ENCODE measurements at places on chromosomes 7 and 10. TPM values are rescaled to one million over a fixed set of nuclear protein-coding genes. Genes with fewer than 3 reads are reported as not detected.

Gene TRA2A
- total RNA-seq, result 33.5 TPM

Gene ZNF736
- 6.9 TPM for total RNA-seq

Gene ATG9B
- total RNA-seq, result 0.46 TPM

Gene SPAG6
- total RNA-seq, result not detected

GRCh38 chr7:98651760-98652159, 34.7 kb downstream of the NPTX2 start:
- no peak for DNase-seq

DNA sequence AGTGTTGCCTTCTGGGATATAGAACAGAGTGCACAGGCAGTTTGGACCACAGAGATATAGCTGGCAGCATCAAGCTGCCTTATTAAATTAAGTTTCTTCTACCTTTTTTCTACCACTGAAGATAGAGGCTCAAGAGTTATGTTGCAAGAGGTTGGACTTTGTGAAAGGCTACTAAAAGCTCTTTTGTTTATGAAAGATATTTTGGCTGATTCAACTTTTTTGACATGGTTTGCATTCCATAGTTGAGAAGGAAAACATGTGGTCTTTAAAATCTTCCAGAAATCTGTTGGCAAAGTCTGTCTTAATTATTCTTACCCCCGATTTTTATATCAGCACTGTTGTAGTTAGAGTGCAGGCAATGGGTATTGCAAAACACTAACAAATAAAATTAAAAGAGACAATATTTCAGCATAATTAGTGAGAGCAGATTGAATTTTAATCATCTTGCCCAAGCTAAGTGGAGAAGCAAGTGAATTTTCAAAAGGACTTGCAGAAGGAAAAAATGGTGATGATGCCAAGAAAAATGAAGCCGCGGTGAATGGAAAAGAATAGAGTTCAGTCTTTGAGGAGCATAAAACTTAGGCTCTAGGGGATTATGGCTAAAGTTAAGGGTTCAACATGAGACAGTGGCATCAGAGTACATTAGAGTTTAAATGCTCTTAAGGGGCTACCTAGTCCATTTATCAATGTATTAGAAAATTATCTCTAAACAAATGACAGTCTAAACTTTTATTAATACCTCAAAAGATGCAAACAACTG, 450.9 kb upstream of the CNTNAP2 start:
- DNase-seq, result no peak

- no peak for DNase-seq
Measured at GRCh38 chr7:2478399-2478785, 2.2 kb upstream of the GRIFIN start.

GRCh38 chr7:141356161-141356560, 195.0 kb upstream of the AGK start:
- no peak for DNase-seq

GRCh38 chr10:36188080-36188453, 546.0 kb upstream of the FZD8 start:
- DNase-seq, result no peak

DNA sequence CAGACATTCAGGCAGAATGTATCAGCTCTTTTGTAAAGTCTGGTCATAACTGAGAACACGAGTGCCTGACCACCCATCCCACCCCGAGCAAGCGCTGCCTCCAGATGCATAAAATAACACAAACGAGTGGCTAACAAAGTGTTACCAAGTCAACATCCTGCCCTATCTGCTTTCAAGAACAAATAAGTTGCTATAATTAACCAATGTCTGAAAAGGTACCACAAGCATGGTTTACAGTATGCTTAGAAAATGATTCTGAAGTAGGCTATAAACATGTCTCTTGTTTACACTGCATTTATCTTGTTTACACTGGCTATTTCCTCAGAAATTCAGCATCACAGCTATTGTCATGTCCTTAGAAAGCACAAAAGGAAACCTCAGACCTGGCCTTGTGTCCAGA, 49.5 kb downstream of the PIK3AP1 start:
- no peak for DNase-seq
